Activated T-cell treated with anti-CD3 and anti-CD28 coated beads, Interleukin-2, amount 50 U/mL, for 48 hours (primary cell): ENCODE measurements at places on chromosomes 13 and 19.

GRCh38 chr19:30206187-30206586 is 166.0 kb upstream of the ZNF536 start:
- no peak for DNase-seq

DNA sequence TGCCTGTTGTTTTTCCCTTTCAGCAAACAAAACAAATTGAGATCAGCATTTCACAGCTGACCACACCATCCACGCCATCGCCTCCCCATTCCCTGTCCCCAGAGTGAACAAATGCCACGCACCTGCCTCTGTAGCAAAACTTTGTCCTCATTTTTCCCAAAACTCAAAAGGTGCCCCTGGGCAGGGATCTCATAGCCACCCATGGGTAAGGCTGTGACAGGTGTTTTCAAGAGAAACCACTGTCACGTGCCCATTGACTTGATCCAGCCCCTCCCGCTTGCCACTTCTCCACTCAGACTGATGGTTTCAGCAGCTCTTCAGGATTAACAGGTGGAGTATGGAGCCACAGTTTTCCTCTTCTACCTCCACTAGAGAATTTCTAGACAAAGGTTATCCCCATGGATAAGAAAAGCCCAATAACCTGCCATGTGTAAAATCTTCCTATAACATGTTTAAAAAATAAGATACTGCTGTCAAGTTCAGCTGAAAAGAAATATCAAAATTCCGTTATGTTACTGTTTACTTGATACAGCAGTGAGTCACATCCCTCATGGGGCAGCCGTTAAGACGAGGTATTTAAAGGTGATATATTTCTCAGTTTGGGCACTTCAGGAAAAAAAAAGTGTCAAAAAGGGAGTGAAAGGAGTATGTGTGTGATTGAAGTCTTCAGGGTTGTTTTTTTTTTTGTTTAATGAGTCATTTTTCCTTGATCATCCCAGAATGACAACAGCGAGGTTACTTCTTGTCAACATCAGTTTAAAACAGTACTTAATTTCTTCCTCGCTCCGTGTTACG is 63.5 kb upstream of the GPR183 start:
- peak; percentile 23 for DNase-seq

DNA sequence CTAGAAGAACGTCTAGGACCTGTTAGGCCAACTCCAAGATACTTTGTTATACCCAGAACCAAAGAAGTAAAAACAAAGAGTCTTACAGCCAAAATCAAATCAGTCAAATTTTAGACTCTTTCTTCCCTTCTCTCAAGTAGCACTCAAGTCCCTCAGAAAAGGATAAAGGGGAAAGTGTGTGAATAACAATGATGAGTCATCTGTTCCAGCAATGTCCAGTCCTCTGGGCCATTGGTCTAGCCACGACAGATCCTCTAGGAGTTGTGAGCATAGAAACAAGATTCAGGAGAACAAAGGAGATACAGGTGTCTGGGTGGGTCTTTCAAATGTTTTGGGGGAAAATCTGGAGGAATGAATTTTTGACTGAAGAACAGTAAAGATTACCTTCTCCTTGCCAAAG is 36.3 kb downstream of the STOML3 start:
- DNase-seq = no peak

DNA sequence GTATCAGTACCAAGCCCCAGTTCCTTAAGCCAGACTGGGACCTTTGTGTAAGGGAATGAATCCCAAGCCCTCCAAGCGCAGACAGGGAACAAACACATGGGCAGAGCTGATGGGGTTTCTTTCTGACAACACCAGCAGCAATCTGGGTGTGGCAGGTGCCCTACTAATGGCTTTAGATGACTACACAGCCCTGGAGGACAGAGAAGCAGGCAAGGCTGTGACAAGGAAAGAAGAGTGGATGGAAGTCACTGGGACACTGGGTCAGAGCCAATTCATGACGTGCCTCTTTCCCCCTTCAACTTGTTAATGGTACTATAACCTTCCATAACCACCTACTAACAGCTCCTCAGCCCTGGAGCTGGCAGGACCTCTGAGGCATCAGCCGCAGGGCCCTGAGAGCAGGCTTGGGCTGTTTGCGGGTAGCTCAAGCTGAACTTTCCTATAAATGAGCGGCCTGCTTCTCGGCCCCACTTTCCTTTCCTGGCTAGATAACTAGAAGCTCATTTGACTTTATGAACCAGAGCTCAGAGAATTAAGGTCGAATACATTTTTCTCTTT is 38.9 kb downstream of the RASL11A start:
- no peak for DNase-seq

DNA sequence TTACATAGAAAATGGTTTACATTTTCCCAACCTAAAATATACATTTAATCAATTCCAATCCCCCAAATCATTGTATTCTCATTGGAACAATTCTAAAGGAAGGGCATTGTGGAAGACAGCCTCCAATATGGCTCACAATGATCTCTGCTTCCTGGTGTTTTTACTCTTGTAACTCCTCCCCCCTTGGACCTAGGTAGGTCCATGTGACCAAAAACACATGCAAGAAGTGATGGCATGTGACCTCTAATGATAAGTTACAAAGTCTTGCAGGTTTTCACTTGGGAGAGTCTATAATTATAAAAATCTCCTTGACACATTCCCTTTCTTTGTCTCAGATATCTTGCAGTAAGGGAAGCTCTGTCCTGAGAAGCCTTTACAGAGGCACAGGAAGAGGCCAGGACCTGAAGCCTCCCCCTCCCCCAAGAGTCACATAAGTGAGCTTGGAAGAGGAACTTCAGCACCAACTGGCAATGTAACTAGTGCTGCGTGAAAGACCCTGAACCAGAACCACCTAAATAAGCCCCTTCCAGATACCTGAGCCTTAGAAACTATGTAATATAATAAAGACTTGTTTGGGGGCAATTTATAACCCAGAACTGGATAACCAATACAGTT is 816.2 kb upstream of the ATXN8OS start:
- DNase-seq = no peak

- no peak for DNase-seq
These were observed 12.0 kb downstream of the CERS4 start for GRCh38 chr19:8221161-8221560.

DNA sequence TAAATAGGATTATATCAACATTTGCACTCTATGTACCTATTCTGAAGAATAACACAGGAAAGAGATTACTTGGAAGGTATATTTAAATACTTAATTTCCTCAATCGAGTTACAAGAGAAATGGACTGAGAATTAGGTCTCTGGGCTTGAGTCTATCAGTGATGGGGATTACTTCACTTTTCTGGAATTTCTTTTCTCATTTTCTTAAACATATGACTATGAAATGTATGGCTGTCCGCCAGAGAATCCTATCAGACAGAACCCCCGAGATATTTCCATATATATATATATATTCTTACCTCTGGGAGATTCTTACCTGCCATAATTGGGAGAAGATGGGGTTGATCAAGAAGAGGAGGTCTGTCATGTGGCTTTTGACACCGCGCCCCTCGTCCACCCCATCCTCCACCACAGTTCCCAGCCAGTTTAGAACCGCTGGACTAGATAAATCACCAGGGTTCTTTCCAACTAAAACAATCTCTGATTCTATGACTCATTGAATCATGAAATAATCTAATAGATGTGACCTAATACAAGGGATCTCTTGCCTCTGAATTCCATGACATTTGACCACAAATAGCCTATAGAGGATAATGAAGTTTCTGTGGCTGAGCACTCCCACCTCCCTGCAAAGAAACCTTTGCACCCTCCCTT is 231.3 kb downstream of the TBC1D4 start:
- DNase-seq = no peak

GRCh38 chr19:37227996-37228395 is 10.0 kb downstream of the ZNF383 start:
- DNase-seq = peak; percentile 61

- no peak for DNase-seq
These were observed 145.7 kb downstream of the PCCA start for GRCh38 chr13:100234524-100235136.

- DNase-seq = no peak
These were observed 9.9 kb downstream of the CCDC124 start for GRCh38 chr19:17942582-17943273.

DNA sequence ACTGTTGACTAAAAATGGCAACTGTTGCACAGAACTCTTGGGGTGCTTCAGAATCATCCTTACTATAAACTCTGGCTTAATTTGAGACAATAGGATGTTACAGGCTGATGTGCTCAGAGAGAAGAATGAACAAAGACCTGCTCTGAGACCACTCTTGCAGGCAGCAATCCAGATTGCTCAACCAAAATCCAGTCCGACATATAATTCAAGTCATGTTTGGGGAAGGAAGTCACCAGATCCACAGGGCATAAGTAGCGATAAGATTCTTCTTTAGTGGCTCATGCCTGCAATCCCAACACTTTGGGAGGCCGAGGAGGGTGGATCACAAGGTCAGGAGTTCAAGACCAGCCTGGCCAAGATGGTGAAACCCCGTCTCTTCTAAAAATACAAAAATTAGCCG is 20.6 kb downstream of the MTMR6 start:
- no peak for DNase-seq

DNA sequence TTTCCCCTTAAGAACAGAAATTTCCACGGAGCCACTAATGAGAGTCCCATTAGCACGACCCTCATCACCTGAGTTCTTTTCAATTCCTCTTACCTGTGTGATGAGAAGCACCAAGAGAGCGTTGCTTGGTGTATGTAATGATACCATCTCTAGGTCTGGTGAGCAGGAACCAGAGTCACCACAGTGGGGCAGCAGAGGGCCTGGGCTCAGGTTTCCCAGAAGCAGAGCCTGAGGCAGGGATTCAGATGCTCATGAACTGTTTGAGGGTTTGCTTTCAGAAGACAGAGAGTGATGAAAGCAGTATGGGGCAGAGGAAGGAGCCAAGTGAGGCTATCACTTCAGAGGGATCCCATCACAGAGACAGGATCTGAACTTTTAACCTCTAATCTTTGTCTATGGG is 3.1 kb upstream of the PTPRH start:
- DNase-seq = peak; percentile 62

GRCh38 chr19:10402441-10403038 is 802 bp downstream of the CDC37 start:
- DNase-seq = peak; percentile 33
